ENCODE measurements at places on chromosomes 16 and 17.

- DNase-seq, result no peak
Observed at GRCh38 chr17:79923974-79924638, 84.9 kb upstream of the CBX4 start.

- DNase-seq, result no peak
Observed at GRCh38 chr16:84482951-84483881, 21.2 kb downstream of the MEAK7 start.

GRCh38 chr16:1913327-1914083, 4.7 kb downstream of the HS3ST6 start:
- no peak for DNase-seq

- no peak for DNase-seq
Observed at GRCh38 chr17:2883544-2884213, 87.4 kb downstream of the RAP1GAP2 start.

Measured in stimulated activated naive CD4-positive, alpha-beta T cell (primary cell).